ENCODE measurements at places on chromosomes 11 and 22.

- no peak for DNase-seq
Observed at GRCh38 chr11:132895340-132895739, 637.0 kb downstream of the OPCML start.

DNA sequence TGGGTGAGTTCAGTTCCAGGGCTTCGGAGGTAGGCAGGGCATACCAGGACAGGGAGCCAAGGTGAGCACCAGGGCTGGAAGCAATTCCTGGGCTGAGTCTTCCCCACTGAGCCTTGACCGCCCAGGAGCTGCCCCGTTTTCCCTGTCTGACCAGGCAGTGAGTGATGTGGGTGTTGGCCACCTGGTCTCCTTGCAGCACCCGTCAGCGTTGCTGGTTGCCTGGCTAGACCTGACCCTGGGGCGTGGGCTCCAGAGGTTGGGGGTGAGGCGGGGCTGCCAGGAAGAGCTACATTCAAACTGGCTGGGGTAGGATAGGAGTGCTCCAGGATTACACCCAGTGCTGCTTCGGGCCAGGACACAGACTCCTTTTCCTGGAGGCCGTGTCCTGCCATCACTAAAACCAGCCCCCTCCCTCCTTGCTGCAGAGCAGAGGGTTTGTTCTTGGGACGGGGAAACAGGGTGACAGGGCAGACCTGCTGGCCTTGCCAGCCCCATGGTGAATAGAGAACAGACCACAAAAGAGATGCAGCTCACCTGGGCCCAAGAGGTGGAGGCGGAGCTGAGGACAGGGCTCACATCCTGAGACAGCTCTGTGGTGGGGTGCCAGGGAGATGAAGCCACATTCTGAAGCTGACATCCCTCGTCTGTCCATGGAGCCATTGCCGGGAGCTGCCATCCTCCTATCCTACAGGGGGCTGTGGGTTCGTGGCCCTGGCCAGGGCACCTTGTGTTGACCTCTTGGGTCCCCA is 14.2 kb downstream of the INCENP start:
- DNase-seq: no peak

DNA sequence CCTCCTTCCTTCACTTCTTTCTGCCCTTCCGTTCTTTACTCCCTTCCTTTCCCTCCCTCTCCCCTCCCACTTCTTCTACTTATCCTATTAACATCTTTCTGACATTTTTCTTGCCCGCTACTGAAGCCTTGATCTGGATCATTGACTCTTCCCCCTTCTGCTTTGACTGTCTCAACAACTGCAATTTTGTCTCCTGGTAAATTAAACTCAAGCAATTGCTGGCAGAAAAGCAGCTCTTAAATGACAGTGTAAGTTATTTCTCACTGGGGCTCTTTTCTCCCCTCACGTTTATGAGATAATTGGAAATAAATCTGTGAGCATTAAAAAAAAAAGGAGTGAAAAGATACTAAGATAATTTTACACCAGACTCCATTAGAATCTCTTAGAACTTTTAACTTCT is 120.0 kb downstream of the SLC17A6 start:
- DNase-seq: no peak

DNA sequence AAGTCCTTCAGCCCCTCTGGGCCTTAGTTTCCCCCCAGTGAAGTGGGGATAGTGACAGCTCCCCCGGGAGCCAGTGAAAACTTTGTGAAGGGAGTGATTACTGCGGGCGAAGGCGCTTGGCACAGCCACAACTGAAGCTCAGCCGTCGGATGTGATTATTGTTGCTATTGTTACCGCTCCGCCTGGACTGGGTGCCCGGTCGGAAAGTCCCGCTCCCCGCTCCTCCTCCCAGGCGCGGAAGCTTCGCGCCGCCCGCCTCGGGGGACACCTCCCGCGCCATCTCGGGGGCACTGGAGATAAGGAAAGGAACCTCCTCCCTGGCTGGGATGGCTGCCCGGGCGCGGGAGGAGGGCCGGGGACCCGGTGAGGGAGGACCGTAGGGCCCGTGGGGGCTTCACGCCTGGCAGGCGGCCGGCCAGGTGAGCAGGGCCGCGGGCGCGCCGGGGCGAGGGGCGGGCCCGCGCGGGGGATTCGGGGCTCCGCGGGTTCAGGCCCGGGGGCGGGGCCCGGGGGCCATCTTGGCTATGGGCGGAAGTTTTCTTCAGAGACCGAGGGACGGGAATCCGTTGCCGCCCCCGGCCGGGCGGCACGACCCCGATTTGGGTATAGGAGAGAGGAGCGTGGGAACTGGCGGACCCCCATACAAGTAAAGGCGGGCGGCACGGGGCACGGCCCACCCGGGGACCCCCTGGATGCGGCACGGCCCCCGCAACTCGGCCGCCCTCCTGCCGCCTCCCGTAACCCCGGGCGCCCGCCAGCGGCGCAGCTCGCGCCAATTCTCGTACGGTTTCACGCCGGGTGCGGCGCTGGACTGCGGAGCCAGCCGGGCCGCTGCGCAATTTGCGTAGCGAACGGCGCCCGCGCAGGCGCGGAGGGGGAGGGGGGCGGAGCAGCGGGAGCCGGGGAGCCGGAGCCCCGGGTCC is at the start of gene GPR137:
TSS of gene GPR137 (plus strand) at position 887 of the 923 bp plus-strand sequence. CDS start 677 bp downstream, outside the sequence.
- DNase-seq: peak; percentile 85

GRCh38 chr11:58576887-58577471 is 1.3 kb upstream of the LPXN start:
- DNase-seq: no peak

GRCh38 chr11:112004389-112004788 is 20.8 kb upstream of the DLAT start:
- DNase-seq: no peak

- no peak for DNase-seq
Observed at GRCh38 chr11:106821826-106822225, 196.4 kb downstream of the GUCY1A2 start.

DNA sequence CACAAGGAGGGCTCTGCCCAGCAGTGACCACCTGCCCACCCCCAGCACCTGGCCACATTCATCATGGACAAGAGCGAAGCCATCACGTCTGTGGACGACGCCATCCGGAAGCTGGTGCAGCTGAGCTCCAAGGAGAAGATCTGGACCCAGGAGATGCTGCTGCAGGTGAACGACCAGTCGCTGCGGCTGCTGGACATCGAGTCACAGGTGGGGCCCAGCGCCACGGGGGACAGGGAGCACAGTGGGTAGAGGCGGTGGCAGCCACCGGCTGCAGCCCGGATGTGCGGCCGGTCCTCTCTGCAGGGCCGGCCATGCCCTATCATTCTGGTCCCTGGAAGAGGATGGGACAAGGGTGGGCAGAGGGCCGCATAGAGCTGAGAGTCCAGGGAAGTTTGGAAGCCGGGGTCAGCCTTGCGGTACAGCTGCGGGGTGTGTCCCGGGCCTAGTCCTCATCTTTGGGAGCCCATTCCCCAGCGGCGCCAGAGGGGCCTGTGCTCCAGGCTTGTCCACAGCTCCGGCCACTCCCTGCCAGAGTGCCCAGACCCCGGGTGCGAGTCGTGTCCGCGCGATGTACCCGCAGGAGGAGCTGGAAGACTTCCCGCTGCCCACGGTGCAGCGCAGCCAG is 14.1 kb downstream of the EPS8L2 start:
- DNase-seq: no peak

- no peak for DNase-seq
Observed at GRCh38 chr11:1876361-1877063, 15.2 kb downstream of the PRR33 start.

GRCh38 chr11:126421271-126421671 is 65.8 kb downstream of the ST3GAL4 start:
- no peak for DNase-seq

- DNase-seq: no peak
Observed at GRCh38 chr22:32852395-32853251, 51.1 kb downstream of the TIMP3 start.

DNA sequence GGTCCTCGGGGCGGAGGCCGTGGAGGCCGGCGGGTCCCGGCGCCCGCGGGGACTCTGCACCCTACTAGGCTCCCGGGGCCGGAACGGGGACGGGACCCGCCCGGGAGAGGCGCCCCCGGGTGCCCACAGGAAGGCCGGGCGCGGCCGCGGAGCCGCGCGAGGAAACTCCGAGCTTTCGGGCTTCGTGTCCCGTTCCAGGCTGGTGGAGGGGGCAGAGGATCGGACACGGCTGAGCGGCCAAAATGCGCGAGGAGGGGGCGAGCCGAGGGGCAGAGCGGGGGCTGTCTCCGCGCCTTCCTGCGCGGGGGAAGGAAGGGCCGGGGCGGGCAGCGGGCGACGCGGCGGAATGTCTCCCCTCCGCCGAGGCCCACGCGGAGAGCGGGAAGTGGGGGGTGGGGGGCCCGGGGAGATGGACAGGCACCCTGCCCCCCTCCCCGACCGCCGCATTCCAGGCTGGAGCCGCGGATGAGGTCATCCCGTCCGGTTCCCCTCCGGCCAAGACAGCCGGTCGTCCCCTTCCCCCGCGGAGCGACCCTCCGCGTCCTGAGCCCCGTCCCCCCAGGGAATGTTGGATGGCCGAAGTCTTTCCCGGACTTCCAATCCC is 430 bp downstream of the CDC42EP1 start:
- no peak for DNase-seq

- DNase-seq: no peak
Observed at GRCh38 chr11:79484872-79485271, 44.0 kb upstream of the TENM4 start.

DNA sequence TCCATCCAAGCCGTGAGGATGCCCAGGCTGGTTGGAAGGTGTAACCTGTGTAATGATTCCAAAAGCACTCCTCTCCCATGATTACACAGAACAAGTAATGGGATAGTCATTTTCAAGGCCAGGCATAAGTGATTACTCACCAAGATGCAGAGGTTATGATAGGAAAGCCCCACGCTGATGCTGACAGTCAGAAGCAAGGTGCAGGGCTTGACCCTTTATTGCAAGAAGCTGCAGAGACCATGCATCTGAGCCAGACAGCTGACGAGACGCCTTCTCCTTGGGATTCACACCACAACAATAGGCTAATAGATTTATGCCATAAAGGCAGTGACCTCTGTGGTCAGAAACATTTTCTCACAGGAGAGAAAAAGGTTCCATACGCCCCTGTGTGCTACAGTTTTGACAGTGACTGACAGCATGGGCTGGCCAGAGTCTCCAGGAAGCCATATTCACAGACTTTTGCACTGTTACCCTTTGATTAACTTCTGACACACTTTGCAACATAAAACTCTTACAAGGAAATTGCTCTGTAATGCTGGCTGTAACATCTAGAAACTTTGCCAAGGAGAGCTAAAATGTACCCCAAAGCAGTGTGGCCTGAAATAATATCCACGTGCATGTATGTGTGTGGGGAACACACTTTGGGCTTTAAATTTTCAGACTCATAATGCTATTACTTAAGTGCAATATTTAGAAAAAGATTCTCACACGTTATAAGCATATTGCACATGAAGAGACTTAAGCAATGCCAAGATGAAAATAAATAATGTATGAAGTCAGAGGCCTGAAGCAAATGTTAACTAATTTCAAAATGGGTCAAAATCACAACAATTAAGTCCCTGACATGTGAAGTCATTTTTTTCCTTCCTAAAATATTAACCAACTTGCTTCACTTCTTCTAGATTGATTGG is 1079.0 kb upstream of the TENM4 start:
- DNase-seq: no peak

DNA sequence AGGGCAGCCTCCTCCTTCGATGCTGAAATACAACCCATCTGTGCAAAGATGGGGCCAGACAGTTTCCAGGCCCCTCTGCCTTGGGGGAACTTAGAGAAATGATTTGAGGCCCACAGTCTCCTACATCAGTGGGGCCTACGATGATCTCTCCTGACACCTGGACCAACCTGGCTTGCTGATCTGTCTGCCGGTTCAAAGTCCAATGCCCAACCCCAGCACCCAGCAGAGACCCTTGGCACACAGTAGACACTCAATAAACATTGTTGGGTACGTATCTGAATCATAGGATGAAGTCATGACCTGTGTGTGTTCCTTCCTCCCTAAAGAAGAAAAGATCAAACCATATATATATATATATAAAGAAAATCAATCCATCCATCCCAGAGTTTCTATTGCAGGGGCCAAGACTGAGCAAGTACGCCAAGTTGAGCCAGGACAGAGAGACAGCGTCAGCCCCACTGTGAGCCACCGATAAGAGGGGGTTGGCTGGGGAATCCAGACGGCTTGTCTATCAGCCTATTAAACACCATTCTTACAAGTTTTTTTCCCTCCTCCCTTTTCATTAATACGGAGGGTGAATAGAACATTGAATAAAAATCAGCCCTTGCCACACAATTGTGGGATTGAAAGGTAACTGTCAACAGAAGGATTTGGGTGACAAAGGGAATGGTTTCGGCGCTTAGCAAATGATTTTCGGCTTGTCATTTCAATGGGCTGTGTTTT is 244.1 kb downstream of the MN1 start:
- no peak for DNase-seq

- DNase-seq: no peak
Observed at GRCh38 chr11:68311160-68312116, 953 bp upstream of the LRP5 start.
